Naive B cell (primary cell): ENCODE measurements at places on chromosomes 16 and 17.

GRCh38 chr17:38415250-38416194, 12.7 kb upstream of the ARHGAP23 start:
- no peak for DNase-seq

- no peak for DNase-seq
Observed at GRCh38 chr16:931626-932500, 38.9 kb downstream of the LMF1 start.

DNA sequence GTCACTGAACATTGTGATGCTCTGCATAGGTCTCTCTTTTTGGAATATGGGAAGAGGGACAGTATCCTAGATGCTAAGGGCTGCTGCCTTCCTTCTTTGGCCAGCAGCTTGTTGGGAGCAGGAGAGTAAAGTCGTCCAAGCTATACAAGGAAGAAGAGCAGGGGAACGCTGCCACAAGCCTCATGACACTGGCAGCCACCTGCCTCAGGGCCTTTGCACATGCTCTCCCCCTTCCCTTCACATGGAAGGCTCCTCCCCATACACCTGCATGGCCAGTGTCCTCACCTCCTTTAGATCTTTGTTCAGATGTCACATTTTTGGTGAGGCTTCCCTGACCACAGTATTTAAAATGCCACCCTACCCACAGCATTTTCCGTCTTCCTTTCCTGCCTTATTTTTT, 78.1 kb upstream of the CRHR1 start:
- no peak for DNase-seq

- no peak for DNase-seq
Observed at GRCh38 chr16:84486126-84486525, 18.3 kb downstream of the MEAK7 start.

DNA sequence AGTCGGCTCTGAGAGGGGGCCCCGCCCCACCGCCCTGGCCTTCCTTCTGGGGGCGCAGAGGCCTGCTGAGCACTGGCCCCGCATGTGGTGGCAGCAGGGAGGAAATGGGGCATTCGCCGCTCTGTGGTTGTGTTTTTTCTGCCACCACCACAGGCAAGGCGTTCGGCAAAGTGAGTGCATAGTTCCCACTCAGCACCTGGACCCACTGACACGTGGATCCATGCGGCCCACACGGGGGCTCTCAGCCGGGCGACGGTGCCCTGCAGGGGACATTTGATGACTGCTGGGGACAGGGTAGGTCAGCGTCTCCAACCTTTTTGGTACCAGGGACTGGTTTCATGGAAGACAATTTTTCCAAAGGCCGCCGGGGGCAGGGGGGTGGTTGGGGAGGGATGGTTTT, 70.9 kb downstream of the ENGASE start:
- no peak for DNase-seq
